Gastroesophageal sphincter (tissue), 4 donors: ENCODE measurements at places on chromosomes 6 and 20.

GRCh38 chr20:63177785-63178445 lies 38.0 kb downstream of the YTHDF1 start:
- no peak for ATAC-seq

GRCh38 chr20:20888266-20888656 lies 175.8 kb upstream of the RALGAPA2 start:
- ATAC-seq: no peak

- ATAC-seq: no peak
Observed at GRCh38 chr20:30922129-30922528, 335.3 kb upstream of the DEFB115 start.

GRCh38 chr6:136158971-136159370 lies 91.1 kb downstream of the MTFR2 start:
- ATAC-seq: no peak

DNA sequence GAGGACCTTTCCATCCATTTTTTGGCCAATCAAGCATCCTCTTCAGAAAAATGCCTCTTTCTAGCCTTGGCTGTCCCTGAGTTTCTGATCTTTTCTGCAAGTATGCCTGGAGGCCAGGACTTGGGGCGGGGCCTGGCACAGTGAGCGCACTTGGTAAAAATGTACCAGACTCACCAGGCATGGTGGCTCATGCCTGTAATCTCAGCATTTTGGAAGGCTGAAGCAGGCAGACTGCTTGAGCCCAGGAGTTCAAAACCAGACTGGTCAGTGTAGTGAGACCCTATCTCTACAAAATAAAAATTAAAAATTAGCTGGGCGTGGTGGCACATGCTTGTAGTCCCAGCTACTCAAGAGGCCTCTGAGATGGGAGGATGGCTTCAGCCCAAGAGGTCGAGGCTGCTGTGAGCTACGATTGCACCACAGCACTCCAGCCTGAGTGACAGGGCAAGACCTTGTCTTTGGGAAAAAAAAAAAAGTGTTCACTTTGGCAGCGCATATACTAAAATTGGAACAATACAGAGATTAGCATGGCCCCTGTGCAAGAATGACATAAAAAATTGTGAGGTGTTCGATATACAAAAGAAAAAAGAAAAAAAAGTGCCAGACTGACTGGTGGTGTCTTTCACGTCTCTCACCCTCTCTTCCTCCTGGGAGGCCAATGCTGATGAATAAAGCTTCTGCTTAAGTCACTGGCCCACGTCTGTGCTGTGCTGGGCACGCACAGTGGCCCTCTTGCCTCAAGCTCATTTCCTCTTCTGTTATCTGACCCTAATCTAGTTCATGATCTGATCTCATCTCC lies 18.1 kb upstream of the SLC9A8 start:
- ATAC-seq: no peak

DNA sequence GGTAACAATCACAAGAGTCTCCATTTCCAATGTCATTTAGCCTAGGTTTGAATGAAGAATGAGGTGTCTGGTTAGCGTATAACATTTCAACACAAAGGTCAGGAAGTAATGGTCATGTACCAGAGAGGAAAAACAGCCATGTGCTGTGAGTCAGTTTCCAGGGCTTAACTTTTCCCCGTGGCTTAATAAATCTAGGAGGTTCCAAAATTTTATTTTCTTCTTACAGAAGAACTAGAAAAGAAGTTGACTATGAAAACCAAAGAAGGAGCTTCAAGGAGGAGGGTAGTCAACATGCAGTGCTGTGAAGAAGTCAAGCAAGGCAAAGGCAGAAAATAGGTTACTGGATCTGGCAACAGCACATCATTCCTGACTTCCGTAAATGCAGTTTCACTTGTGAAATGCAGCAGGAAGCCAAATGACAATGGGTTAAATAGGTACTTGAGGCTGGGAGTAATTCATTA lies 8.4 kb upstream of the GABRR2 start:
- no peak for ATAC-seq
